AG08396 (cell line): ENCODE measurements at places on chromosomes 1 and 21.
A peak's percentile ranks its signal among the peaks of the same experiment; 100 is the strongest.

DNA sequence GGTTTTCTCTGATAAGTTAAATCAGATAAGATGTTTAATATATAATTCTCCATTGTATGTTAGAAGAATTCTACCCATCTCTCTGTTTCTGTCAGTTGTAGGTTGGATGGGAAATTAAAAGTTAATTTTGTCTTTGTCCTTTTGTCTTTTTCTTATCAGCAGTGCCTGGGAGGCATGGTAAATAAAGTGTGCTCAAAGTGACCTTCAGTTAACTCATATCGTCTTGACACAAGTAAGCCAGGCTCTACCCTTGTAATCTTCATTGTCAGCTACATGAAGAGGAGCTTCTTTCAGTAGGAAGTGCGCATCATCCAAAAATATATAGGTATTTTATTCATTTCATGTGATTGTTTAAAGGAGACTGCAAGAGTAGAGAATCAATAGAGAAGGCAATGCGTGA, 138.9 kb upstream of the NRIP1 start:
- DNase-seq, result no peak

DNA sequence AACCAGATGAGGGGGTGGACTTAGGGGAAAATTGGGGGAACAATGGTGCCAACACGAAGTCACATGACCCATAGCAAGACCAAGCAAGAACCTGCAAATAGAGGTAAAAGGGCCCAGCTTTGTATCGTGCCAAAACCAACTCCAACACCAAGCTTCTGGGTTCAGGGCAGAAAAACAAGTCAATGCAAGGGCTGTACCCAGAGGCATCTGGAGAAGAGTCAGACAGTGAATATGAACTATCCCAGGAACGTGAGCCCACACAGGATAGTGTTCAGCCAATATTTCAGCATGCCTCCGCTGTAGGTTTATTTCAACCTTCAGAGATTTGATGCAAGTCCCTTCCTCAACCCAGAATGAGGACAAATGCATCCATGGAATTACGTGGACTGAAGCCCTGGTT, 15.0 kb upstream of the ZMYM6 start:
- no peak for DNase-seq

GRCh38 chr1:9766759-9767442, 56.9 kb downstream of the CLSTN1 start:
- DNase-seq, result peak; percentile 93

GRCh38 chr21:33481314-33481943, 1.7 kb upstream of the TMEM50B start:
- DNase-seq, result no peak

DNA sequence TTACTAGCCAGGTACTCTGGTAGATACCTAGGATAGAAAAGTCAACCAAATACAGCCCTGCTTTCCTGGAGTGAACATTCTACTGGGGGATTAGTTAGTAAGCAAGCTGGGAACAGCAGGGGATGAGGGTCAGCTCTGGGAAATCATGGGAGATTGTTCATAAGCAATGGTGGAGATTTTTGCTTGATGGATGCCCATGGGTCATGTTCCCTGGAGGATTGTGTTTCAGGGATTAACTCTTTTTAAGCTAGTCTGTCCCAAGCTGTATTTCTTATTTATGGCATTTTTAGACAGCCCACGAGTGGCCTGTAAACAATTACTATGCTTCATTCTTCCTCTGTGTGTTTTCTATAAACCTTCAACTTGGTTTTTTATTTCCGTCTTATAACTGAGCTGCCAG, 18.9 kb downstream of the CACHD1 start:
- DNase-seq, result no peak

GRCh38 chr1:13775459-13775858, 75.5 kb downstream of the PRDM2 start:
- no peak for DNase-seq

DNA sequence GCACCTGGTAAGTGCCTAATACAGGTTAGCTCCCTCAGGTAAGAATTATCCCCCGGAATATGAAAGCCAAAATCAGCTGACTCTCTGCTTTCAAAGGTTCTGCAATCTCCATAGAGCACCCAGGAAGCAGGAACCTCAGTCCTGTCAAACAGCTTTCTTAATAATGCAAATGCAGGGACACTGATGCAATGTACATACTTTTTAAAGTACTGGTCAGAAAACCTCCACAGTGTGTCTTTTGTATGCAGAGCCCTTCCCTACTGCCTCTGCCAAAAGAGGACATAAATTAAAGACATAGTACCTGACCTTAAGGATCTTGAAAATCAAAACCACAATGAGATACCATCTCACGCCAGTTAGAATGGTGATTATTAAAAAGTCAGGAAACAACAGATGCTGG, 365.0 kb upstream of the KAZN start:
- DNase-seq, result no peak

DNA sequence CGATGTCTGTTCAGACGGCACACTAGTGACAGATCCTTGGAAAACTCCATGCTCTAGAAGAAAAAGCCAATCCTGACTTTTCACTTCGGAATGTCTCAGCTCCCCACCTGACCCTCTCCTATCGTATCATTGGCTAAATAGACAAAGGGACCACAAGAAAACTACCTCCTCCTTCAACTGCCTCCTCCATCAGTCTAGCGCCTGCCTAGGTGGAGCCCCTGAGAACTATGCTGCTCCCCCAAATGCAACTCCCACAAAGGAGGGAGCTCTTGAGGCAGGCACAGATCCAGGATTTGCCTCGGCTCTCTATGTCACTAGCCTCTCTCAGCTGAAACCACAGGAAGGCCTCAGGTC, 148.4 kb downstream of the TOMM20 start:
- no peak for DNase-seq

GRCh38 chr21:36722370-36723368, 23.8 kb downstream of the SIM2 start:
- no peak for DNase-seq

- DNase-seq, result no peak
Observed at GRCh38 chr1:165675794-165676193, 22.6 kb downstream of the ALDH9A1 start.

- DNase-seq, result no peak
Observed at GRCh38 chr1:171484760-171485374, 463 bp upstream of the PRRC2C start.

GRCh38 chr1:219387211-219387610, 213.5 kb downstream of the LYPLAL1 start:
- no peak for DNase-seq

DNA sequence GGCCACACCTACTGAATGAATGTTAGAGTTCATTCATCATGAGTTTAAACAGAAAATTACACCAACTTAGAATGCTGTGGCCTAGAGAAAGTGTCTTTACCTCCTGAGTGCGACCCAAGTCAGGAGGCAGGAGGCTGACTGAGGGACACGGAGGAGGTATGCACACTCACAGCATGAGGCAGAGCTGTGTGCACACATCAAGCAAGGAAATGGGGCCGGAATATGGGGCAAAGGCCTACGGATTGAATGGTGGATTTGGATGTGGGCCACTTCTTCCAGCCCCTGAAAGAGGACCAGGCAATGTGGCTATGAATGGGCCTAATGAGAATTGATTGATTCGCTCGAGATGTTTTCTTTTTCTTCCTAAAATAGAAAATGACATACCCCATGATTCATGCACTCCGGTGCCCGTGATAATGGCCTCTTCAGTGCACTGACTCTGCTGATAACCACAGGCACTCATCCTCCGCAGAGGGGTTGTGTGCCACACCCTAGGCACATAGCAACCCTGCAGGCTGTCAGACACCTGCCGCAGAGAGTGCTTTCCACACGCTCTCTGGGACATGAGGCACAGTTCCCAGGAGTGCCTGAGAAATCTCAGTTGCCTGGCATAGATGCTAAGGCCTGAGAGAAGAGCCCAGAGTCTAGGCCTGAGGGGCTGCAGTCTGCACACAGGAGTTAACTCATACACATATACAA, 155.5 kb downstream of the GLUL start:
- peak; percentile 42 for DNase-seq

- DNase-seq, result no peak
Observed at GRCh38 chr1:36693161-36693525, 210.4 kb upstream of the CSF3R start.

- no peak for DNase-seq
Observed at GRCh38 chr21:41992576-41992975, 17.6 kb downstream of the ZBTB21 start.

- DNase-seq, result peak; percentile 7
Observed at GRCh38 chr1:39609618-39610331, 29.7 kb downstream of the HEYL start.

- no peak for DNase-seq
Observed at GRCh38 chr1:184646178-184646701, 108.4 kb downstream of the EDEM3 start.

GRCh38 chr1:52426371-52426770, 22.0 kb downstream of the PRPF38A start:
- DNase-seq, result peak; percentile 28

- no peak for DNase-seq
Observed at GRCh38 chr21:33089395-33090119, 19.6 kb downstream of the OLIG1 start.

DNA sequence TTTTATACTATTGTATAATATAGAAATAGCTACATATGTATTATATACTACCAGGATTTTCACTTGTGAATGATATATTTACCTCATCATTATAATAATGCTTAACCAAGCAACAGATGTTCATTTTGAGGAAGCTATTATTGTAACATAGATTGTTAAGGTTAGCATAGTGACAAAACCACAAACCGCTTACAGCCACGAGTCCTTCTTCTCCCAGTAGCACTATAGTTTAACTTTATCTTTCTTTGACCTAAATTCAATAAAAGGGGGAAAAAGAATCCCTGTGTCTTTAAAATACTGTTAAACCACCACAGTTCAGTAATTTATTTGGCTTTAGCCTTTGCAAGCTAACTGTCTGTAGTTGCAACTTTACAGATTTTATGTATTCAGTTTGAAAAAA, 1039.4 kb upstream of the B3GALT2 start:
- DNase-seq, result no peak

- DNase-seq, result no peak
Observed at GRCh38 chr21:30351534-30351933, 3.1 kb upstream of the KRTAP23-1 start.

- no peak for DNase-seq
Observed at GRCh38 chr1:106773206-106773605, 283.3 kb upstream of the PRMT6 start.

DNA sequence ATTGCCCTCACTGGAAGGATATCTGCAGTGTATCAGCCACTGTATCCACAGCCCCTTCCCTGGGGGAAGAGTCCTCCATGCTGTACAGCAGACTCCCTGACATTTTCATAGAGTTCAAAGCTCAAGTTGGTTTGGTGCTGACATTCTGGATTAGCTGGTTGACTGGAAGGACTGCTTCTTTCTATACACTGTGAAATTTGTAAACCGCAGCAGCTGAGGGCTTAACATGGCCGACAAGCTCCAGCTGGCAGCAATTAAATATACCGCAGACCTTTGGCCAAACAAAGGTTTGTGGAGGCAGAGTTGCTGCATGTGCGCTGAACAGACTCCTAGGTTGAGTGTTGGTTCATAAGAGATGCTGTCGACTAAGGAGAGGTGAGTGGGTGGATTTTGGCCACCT, 126.4 kb downstream of the DHRS3 start:
- DNase-seq, result no peak

- no peak for DNase-seq
Observed at GRCh38 chr1:51966559-51966958, 23.9 kb downstream of the RAB3B start.

GRCh38 chr1:67869233-67869632, 36.0 kb upstream of the GNG12 start:
- no peak for DNase-seq

- no peak for DNase-seq
Observed at GRCh38 chr1:42372796-42373195, 7.8 kb upstream of the RIMKLA start.

GRCh38 chr1:52588535-52588934, 13.6 kb upstream of the GPX7 start:
- DNase-seq, result no peak

DNA sequence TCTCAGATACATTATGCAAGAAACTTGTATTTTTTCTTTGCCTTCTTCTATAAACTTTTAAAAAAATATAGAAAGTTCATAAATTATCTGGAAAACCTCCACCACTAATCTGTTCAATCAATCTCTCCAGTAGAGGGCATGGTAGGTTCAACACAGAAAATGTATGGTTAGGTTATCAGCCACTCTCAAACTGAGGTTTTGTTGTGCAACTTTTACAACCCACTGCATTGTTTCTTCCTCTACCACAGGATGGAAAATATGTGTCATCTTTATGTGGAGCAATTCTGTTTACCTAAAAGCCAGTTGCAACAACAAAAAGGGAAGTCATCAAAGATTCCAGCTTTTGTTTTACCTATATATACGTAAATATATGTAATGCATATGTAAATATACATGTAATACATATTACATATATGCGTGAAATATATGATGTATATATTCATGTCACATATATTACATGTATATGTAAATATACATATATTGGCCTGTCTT, 3.0 kb upstream of the RGS2 start:
- DNase-seq, result peak; percentile 71

- DNase-seq, result no peak
Observed at GRCh38 chr1:203521074-203521794, 27.3 kb downstream of the OPTC start.

- no peak for DNase-seq
Observed at GRCh38 chr1:107669996-107670395, 295.0 kb downstream of the VAV3 start.

DNA sequence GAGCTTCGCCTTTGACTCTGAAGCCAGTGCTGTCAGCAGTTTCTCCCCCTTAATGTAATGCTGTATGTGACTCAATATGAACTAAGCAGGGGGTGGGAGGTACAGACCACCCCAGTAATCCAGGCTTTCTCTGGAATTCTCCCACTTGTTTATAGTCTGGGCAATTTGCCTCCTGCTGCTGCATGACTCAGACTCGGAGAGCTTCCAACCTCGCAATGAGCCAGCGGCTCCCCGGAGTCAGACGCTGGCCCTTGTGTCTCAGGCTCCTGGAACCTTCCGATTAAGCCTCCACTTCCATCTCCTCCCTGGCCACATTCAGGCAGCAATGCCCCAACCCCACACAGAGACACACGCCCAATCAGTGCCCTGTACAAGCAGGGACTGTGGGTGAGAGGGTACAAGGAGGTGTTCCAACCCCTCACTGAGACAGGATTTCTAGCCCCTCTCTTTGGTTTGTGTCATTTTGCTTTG, 471.7 kb upstream of the VAMP3 start:
- DNase-seq, result peak; percentile 83

GRCh38 chr1:38505944-38506343, 353.6 kb downstream of the RRAGC start:
- DNase-seq, result no peak

DNA sequence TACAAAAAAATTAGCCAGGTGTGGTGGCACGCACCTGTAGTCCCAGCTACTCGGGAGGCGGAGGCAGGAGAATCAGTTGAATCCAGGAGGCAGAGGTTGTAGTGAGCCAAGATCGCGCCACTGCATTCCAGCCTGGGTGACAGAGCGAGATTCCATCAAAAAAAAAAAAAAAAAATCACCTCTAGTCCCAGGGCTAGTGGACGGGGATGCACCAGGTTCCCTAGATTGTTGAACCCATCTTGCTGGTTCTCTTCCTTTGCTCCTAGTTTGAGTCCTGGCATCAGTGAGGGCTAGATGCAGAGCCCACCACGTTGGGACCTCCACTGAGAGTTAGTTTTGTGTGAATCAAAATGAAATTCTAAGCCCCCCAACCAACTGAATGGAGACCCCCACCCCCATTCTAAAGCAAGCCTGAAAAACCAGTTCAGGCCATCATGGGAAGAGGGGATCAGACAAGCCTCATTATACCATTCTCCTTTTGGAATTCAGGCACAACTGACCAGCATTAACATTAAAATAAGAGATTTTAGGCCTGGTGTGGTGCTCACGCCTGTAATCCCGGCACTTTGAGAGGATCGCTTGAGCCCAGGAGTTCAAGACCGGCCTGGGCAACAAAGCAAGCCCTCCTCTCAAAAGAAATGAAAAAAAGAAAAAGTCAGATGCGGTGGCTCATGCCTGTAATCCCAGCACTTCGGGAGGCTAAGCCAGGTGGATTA, 17.9 kb upstream of the L1TD1 start:
- DNase-seq, result no peak
